Glutamatergic neuron (in vitro differentiated cells): ENCODE measurements at places on chromosomes 2 and 18. TPM values are rescaled to one million over a fixed set of nuclear protein-coding genes. Genes with fewer than 3 reads are reported as not detected.

- H3K27me3 ChIP-seq, result peaks cover 2% of the 10 kb centered on the region
- peaks cover 9% of the 10 kb centered on the region for H3K4me1 ChIP-seq
- H3K27ac ChIP-seq, result no peak overlapping the region
- no peak for DNase-seq
- H3K4me3 ChIP-seq, result no peak overlapping the region
- no peaks in the 10 kb centered on the region for H3K36me3 ChIP-seq
These were observed 70.3 kb upstream of the ZNF521 start for GRCh38 chr18:25422230-25422629.

DNA sequence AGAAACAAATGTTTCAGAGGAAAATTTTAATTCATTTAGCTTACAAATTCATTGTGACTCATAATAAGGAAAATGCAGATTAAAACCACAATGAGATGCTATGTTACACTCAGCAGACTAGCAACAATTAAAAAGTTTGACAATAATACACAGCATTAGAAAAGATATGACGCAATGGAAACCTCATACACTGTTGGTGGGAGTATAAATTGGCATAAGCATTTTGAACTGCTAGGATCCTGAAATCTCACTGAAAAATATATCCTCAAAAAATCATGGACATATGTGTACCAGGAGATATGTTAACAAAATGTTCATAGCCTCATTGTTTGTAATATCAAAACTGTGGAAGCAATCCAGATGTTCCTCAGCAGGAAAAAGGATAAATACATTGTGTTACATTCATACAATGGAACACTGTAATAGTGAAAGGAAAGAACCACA is 13.7 kb downstream of the CALCRL start:
- H3K4me3 ChIP-seq, result no peak overlapping the region
- no peak overlapping the region for H3K27ac ChIP-seq
- H3K36me3 ChIP-seq, result no peaks in the 10 kb centered on the region
- H3K27me3 ChIP-seq, result no peaks in the 10 kb centered on the region
- H3K4me1 ChIP-seq, result no peaks in the 10 kb centered on the region
- no peak for DNase-seq

DNA sequence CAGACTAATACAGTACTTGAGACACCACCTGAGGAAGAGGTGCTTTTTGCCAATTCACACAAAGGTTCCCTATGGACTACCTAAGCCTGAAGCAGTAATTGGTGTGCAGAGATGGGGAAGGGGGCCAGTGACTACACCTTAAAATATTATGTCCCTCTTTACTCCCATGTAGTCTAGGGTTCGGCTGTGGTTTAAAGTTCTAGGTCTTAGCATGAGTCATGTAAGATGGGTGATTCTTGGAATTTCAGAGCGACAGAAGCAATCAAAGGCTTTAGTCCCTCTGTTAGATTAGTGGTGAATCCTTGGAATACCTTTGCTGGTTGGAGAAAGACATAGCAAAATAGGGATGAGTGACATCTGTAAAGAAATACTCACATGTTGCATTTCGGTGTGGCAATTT is 14.3 kb upstream of the CCDC85A start:
- peaks cover 4% of the 10 kb centered on the region for H3K36me3 ChIP-seq
- peaks cover 2% of the 10 kb centered on the region for H3K27me3 ChIP-seq
- H3K4me3 ChIP-seq, result no peak overlapping the region

- no peaks in the 10 kb centered on the region for H3K27me3 ChIP-seq
- H3K4me3 ChIP-seq, result no peak overlapping the region
- peaks cover 6% of the 10 kb centered on the region for H3K36me3 ChIP-seq
- no peak overlapping the region for H3K27ac ChIP-seq
- H3K4me1 ChIP-seq, result no peaks in the 10 kb centered on the region
These were observed 20.8 kb downstream of the ATF2 start for GRCh38 chr2:175147186-175147585.

GRCh38 chr2:70214365-70214764 is 23.5 kb upstream of the C2orf42 start:
- peaks cover 5% of the 10 kb centered on the region for H3K36me3 ChIP-seq
- no peak for DNase-seq

DNA sequence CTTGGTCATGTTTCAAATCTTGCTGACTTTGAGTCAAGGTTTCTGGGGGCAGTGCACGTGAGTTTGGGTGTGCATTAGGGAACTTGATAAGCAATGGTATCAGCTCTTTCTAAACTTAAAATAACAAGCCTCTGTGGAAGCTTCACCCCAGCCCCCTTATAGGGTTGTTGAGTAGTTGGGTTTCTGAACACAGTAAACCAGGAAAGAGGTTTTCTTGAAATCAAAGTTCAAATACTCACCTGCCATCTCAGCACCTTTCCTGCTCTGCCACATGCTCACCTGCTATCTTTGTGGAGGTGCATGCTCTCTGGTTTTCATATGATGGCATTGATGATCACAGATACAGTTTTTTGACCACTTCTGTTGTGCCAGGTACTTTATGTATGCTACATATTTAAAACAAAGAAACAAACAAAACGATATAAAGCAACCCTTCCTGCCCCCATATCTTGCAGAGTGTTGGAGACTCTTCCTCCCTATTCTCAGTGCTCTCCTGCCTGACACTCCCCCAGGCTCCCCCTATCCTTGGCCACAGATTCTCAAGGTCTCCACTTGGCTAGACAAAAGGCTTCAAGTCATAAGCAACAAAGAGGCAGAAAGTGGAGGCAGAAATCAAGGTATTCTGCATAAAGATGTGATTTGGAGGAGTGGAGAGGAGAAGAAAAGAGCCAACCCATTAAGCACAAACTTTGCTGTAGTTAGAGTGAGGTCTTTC is 360.6 kb downstream of the CYRIA start:
- no peak overlapping the region for H3K4me3 ChIP-seq
- no peak for DNase-seq
- H3K36me3 ChIP-seq, result peaks cover 4% of the 10 kb centered on the region
- no peak overlapping the region for H3K27ac ChIP-seq
- H3K27me3 ChIP-seq, result peaks cover 3% of the 10 kb centered on the region

GRCh38 chr2:203971251-203971650 is 34.7 kb downstream of the ICOS start:
- no peak overlapping the region for H3K4me3 ChIP-seq
- H3K27me3 ChIP-seq, result peaks cover 2% of the 10 kb centered on the region
- no peak overlapping the region for H3K27ac ChIP-seq

GRCh38 chr2:138059487-138060300 is 95.4 kb downstream of the HNMT start:
- no peak overlapping the region for H3K4me3 ChIP-seq
- H3K27ac ChIP-seq, result no peak overlapping the region
- no peak for DNase-seq
- peaks cover 2% of the 10 kb centered on the region for H3K27me3 ChIP-seq

DNA sequence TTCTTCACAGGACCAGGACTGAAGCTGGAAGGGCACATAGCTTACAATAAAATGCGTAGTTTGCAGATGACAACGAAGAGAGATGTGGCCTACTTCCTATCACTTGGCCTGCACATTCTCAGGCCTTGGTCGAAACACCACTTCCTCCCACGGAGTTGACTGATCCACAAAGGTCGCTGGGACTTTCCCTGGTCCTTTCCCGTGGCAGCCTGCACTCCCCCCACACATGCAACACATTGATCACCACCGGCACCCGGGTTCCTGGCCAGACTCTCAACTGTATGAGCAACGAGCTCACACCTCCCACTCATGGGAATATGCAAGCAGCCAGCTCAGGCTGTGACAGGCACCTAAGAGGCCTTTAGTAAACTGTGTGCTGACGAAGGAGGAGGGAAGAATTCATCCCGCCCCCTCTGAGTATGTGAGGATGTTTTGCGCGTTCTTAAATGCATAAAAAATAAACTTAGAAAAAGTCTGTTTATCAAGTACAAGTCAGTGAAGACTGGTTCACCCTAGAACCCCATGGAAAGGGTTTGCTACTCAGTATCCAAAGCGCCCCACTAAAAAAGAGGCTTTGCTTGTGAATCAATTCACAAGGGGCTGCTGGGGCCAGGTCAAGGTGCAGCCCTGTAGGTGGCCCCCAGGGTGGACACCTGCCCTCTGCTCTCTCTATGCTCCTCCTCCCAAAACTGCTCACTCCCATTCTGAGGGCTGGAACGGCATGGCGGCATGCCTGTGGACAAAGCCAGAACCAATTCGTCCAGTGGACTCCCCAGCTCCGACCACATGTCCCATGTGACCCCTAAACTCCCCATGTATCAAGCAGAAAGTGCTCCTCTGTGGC is 154.3 kb downstream of the EIPR1 start:
- H3K4me1 ChIP-seq, result no peaks in the 10 kb centered on the region
- H3K36me3 ChIP-seq, result peaks cover 46% of the 10 kb centered on the region
- DNase-seq, result no peak
- no peak overlapping the region for H3K4me3 ChIP-seq
- peaks cover 10% of the 10 kb centered on the region for H3K27me3 ChIP-seq
- no peak overlapping the region for H3K27ac ChIP-seq

- peak overlapping the region; percentile 84 for H3K27ac ChIP-seq
- H3K4me3 ChIP-seq, result no peak overlapping the region
- peaks cover 43% of the 10 kb centered on the region for H3K4me1 ChIP-seq
These were observed 553.3 kb downstream of the ARHGAP15 start for GRCh38 chr2:143682436-143683055.

- H3K27me3 ChIP-seq, result peaks cover 8% of the 10 kb centered on the region
- no peaks in the 10 kb centered on the region for H3K4me1 ChIP-seq
- H3K36me3 ChIP-seq, result peaks cover 16% of the 10 kb centered on the region
- H3K27ac ChIP-seq, result no peak overlapping the region
These were observed 293.7 kb downstream of the DYSF start for GRCh38 chr2:71746946-71747501.

DNA sequence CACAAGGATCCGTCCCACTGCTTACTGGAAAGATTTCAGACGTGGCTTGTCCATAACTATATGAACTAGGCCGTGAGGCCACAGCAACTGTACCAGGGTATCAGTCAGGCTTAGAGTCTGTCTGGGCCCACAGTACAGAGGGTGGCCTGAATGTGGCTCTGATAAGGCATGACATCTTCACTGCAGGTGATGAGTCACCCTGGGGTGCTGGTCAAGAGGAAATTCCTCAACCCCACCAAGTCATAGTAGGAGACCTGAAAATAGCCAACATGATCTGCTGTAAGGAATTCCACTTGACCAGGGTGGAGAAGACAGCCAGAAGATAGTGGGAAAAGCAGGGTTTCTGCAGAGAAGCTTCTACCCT is 107.7 kb downstream of the INHBB start:
- no peak overlapping the region for H3K27ac ChIP-seq
- no peak overlapping the region for H3K4me3 ChIP-seq
- no peak for DNase-seq
- H3K36me3 ChIP-seq, result no peaks in the 10 kb centered on the region
- H3K27me3 ChIP-seq, result peaks cover 6% of the 10 kb centered on the region

The EFHD1 gene
- 0.71 TPM for total RNA-seq

The MPP4 gene
- total RNA-seq, result 0.25 TPM

The MERTK gene
- 2.3 TPM for total RNA-seq

The CFAP221 gene
- 0.34 TPM for total RNA-seq

The GALNT1 gene
- 65.3 TPM for total RNA-seq

The COLEC12 gene
- 0.20 TPM for total RNA-seq

The CCDC74A gene
- total RNA-seq, result 0.54 TPM

The C18orf63 gene
- total RNA-seq, result not detected

The MAP3K19 gene
- not detected for total RNA-seq

The UBXN2A gene
- total RNA-seq, result 20.0 TPM
